Activated B cell treated with CpG ODN at 0.5 μM for 24 hours (primary cell): ENCODE measurements at places on chromosomes 6 and 20. TPM values are rescaled to one million over a fixed set of nuclear protein-coding genes. Genes with fewer than 3 reads are reported as not detected.

DNA sequence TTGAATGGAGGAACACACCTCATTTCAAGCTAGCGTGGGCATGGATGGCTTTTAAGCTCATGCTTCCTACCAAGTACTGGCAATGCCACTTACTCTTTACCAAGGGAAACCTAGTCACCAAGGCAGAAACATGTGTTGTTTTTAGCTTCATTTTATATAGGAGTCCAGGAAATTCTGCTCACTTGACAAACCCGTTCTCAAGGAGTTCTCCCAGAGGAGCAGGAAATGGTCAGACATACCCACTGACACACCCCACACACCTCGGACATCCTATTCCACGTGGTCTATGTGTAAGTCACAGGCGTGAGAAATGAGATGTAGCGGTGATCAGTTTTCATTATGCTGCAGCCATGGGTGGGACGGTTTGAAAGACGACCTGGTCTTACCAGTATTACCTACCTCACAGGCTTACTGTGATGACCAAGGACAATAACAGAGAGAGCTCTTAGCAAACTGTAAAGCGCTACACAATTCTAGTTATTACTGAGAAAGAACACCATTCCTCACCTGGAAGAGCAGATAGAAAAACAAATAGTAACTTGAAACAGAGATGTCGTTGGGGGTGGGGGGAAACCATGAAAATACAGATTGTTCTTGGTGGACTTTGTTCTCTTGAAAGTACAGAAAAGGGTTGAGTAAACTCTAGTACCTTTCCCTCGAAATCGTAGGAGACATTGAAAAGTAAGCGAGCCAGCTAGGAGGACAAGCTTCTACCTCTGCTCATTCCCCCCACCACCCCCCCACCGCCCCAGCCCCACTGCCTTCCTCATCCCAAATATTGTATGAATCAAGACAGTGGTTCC is 1.7 kb downstream of the CNKSR3 start:
- H3K4me1 ChIP-seq = peaks cover 6% of the 10 kb centered on the region
- DNase-seq = no peak
- no peak overlapping the region for H3K4me3 ChIP-seq
- H3K36me3 ChIP-seq = no peaks in the 10 kb centered on the region
- no peak overlapping the region for H3K27ac ChIP-seq

GRCh38 chr6:43730634-43731033 is 39.4 kb upstream of the VEGFA start:
- no peak for DNase-seq
- no peak overlapping the region for H3K4me3 ChIP-seq
- peaks cover 1% of the 10 kb centered on the region for H3K27me3 ChIP-seq

DNA sequence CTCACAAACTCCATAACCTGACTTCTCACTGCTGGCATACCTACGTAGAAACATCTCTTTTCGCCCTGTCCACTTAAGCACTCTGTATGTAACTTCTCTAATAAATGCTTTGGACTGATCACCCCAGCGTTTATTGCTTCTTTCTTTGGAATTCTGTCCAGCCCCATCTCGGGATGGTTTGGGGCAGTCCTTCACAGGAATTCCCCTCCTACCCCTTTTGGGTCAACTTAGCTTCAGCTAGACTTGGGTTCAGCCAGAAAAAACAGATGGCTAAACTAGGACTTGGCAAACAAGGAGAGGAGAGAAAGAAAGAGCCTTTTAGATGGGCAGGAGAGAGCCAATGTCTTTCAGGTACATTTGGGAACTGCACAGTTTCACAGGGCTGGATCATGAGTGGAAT is 3.9 kb upstream of the LTV1 start:
- H3K27me3 ChIP-seq = no peaks in the 10 kb centered on the region
- peaks cover 11% of the 10 kb centered on the region for H3K4me1 ChIP-seq
- H3K4me3 ChIP-seq = no peak overlapping the region
- no peak overlapping the region for H3K27ac ChIP-seq
- no peak for DNase-seq
- peaks cover 12% of the 10 kb centered on the region for H3K36me3 ChIP-seq

- H3K4me3 ChIP-seq = no peak overlapping the region
- DNase-seq = no peak
- no peaks in the 10 kb centered on the region for H3K36me3 ChIP-seq
- peaks cover 5% of the 10 kb centered on the region for H3K27me3 ChIP-seq
- H3K4me1 ChIP-seq = peaks cover 4% of the 10 kb centered on the region
- H3K27ac ChIP-seq = no peak overlapping the region
These were observed 186.8 kb upstream of the RREB1 start for GRCh38 chr6:6920987-6921313.

DNA sequence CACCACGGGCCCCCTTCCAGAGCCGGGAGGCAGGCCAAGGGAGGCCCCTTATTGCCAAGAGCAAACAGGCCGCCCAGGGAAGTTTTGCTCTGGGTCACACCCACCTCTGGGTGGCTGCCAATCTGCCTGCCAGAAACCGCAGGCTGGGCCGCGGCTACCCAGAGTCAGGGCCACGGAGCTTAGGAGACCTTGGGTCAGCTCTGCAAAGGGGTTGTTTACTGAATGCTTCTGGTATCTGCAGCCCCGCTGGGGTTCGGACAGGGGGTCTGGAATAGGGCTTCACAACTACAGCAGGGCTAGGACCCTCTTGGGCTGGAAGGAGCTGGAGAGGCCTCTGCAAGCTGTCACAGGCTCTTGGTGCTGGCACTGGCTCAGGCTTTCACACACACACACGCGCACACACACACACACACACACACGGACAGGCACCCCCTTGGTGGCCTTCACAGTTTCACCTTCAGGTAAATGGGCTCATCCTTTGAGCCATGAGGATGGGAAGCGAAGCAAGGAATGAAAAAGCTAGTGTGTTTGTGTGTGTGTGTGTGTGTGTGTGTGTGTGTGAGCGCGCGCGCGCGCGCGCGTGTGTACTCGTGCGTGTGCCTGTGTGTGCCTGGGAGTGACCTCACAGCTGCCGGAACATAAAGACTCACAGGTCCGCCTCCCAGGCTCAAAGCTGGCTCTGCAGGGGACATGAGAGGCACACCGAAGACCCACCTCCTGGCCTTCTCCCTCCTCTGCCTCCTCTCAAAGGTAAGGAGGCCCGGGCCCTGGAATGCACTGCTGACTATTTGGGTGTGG is at the start of gene CCN5:
Gene CCN5, plus strand, starts transcription at position 669 of the 798 bp plus-strand sequence. Its CDS starts 22 bp downstream, at position 691.
- no peaks in the 10 kb centered on the region for H3K4me1 ChIP-seq
- peaks cover 6% of the 10 kb centered on the region for H3K27me3 ChIP-seq
- no peak within 1 kb of the TSS for H3K27ac ChIP-seq

GRCh38 chr20:31473331-31474096 is 1.4 kb downstream of the DEFB124 start:
- H3K36me3 ChIP-seq = no peaks in the 10 kb centered on the region
- H3K27me3 ChIP-seq = peaks cover 36% of the 10 kb centered on the region
- H3K4me1 ChIP-seq = peaks cover 22% of the 10 kb centered on the region
- no peak overlapping the region for H3K4me3 ChIP-seq
- H3K27ac ChIP-seq = no peak overlapping the region

DNA sequence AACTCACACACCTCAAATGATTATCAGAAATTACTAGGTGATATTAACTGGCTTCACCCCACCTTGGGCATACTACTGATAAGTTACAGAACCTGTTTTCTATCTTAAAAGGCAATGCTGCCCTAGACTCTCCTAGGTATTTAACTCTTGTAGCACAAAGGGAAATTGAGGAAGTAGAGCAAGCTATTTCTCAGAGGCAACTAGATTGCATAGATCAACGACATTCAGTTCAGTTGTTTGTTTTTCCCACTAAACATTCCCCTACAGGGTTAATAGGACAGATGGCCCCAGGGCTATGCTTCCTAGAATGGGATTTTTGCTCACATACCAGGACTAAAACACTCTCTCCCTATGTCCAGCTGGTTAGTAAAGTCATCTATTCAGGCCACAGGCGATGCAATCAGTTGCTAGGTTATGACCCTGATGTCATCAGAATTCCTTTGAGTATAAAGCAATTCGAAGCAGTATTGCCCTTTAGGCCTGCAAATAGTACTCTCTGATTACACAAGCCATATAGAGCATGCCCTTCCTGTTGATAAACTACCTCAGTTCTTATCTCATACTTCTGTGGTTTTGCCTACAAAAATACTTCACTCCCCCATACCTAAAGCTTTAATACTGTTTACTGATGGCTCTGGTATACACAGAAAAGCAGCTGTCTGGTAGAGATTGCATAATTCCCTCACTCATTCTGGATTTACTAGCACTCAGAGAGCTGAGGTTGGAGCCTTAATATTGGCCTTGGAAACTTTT is 67.4 kb upstream of the ASCC3 start:
- no peak for DNase-seq
- no peak overlapping the region for H3K27ac ChIP-seq
- no peak overlapping the region for H3K4me3 ChIP-seq
- H3K36me3 ChIP-seq = no peaks in the 10 kb centered on the region

GRCh38 chr20:20466341-20466879 is 98.5 kb downstream of the INSM1 start:
- H3K27me3 ChIP-seq = no peaks in the 10 kb centered on the region
- peaks cover 10% of the 10 kb centered on the region for H3K36me3 ChIP-seq
- DNase-seq = peak; percentile 30
- H3K27ac ChIP-seq = peak overlapping the region; percentile 93
- H3K4me1 ChIP-seq = peaks cover 57% of the 10 kb centered on the region

DNA sequence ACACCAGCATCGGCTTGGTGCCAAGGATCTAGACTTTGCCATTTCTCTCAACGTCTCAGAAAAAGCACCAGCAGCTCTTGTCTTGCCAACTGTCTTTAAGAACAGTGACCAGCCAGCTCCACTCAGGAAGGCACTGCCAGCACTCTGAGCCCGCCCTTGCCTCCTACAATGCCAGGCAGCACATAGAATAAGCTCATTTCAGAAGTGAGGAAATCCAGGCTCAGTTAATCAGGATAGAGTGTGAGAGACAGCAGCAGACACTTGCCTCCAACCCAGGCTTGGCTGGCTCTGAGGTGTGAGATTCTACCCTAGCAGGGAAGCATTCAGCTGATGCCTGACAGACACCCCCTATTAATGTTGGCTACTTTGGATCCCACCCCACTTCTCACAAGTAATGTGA is 4.3 kb upstream of the SYNDIG1 start:
- no peak overlapping the region for H3K4me3 ChIP-seq
- H3K36me3 ChIP-seq = no peaks in the 10 kb centered on the region
- peaks cover 14% of the 10 kb centered on the region for H3K27me3 ChIP-seq

DNA sequence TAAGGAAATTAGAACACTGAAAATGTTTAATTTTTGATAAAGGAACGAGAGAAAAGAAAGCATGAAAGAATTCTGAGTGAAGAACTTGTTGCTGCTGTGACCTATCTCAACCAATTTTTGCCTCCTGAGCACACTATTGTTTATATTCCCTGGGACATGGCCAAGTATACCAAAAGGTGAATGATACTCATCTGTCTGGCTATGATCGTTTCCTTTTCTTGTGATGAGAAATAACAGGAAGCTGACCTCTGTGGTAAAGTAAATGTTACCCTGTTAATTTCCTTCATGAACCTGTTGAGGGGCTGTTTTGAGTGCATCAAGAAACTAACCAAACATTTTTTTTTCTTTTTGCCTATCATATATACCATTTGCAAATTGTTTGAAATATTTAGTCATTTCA is 69.1 kb downstream of the FIG4 start:
- H3K4me1 ChIP-seq = peaks cover 18% of the 10 kb centered on the region
- no peak overlapping the region for H3K27ac ChIP-seq
- no peak for DNase-seq
- H3K27me3 ChIP-seq = no peaks in the 10 kb centered on the region
- peaks cover 69% of the 10 kb centered on the region for H3K36me3 ChIP-seq

GRCh38 chr6:70131528-70131927 is 171.4 kb downstream of the COL9A1 start:
- H3K4me1 ChIP-seq = no peaks in the 10 kb centered on the region
- no peak overlapping the region for H3K4me3 ChIP-seq
- H3K36me3 ChIP-seq = peaks cover 37% of the 10 kb centered on the region
- no peak overlapping the region for H3K27ac ChIP-seq
- no peaks in the 10 kb centered on the region for H3K27me3 ChIP-seq

DNA sequence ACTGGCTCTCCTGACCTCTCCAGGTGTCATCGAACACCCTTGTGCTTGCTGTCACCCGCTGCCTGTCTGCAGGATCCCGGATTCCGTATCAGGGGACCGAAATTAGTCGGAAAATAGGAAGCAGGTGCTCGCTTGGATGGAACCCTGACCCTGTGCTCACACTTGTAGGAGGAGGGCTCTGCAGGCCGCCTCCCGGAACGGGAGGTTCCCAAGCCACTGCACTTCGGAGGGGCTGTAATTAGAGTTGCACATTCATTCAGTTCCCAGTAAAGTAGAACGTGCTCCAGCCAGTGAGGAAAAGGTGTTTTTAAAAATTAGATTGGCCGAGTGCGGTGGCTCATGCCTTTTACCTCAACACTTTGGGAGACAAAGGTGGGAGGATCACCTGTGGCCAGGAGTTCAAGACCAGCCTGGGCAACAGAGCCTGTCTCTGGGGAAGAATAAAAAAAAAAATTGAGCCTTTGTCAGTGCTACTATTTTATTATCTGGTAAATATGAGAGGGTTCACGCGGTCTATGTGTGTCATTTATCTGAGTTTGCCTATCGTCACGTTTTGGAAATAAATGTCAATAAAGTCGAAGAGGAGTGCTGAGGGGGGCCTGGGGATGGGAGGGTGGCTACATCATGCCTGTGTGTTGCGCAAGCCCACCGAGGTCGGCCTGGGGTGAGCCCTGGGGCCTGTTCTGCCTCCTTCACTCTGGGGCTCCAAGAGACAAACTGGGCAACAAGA is 1.5 kb upstream of the GMEB2 start:
- peak; percentile 27 for DNase-seq
- H3K4me1 ChIP-seq = peaks cover 50% of the 10 kb centered on the region
- peaks cover 13% of the 10 kb centered on the region for H3K36me3 ChIP-seq
- H3K27ac ChIP-seq = peak overlapping the region; percentile 93
- peak overlapping the region; percentile 91 for H3K4me3 ChIP-seq

The PHACTR3 gene
- total RNA-seq = not detected in 2 replicates

The SPAG4 gene
- 1.5 and 2.2 TPM in 2 replicates for total RNA-seq

The MEI4 gene
- not detected in 2 replicates for total RNA-seq

The TMEM217 gene
- 0.54 and 1.0 TPM in 2 replicates for total RNA-seq

The GNAS-AS1 gene
- 1.4 and 1.5 TPM in 2 replicates for total RNA-seq

The MYL9 gene
- total RNA-seq = 5.4 and 8.0 TPM in 2 replicates

The ELOVL4 gene
- not detected in 2 replicates for total RNA-seq

The AIF1 gene
- 1.4 and 2.0 TPM in 2 replicates for total RNA-seq

The C6orf15 gene
- not detected in 2 replicates for total RNA-seq

The TFEB gene
- 203 and 205 TPM in 2 replicates for total RNA-seq
